ENCODE measurements at places on chromosomes 2 and 18.
A peak's percentile ranks its signal among the peaks of the same experiment; 100 is the strongest.

DNA sequence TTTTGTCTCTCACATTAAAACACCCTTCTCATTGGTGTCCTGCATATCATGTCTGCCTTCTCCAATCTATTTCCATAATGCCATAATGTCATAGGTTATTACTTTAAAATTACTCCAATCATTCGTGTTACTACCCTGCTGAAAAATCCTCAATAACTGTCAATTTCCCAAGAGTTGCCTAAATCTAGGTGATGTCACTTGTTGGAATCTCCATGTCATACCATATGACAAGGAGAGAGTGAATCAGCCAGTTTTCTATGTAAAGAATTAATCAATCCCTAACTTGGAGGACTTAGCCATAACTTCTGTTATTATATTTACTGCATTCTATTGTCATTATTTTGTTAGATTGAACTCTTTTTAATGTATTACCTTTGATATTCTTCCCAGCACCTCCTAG lies 62.5 kb downstream of the PHLPP1 start:
- no peak for DNase-seq

- DNase-seq = no peak
Observed at GRCh38 chr2:168062054-168062453, 185.3 kb downstream of the STK39 start.

- no peak for DNase-seq
Observed at GRCh38 chr2:219384083-219384713, 3.5 kb downstream of the DNPEP start.

DNA sequence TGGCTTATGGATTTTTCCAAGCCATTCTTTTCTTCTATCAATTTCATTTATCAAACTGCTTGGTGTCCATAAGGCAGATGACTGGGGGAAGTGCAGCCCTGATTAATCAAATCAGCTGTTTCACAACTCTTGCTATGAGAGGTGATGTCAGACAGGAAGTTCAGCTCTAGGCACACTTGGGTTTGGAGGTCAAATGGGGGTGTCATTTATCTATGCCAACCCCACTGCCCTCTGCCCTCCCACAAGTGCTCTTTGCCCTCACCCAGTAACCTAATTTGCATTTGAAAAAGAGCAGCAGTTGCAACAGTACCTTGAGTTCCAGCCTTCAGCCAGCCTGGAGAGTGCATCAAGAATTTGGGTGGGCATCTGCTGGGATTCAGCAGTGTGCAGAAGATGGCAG lies 431.3 kb upstream of the SPRED2 start:
- DNase-seq = no peak

- no peak for DNase-seq
Observed at GRCh38 chr2:78535395-78535794, 490.1 kb upstream of the REG3G start.

DNA sequence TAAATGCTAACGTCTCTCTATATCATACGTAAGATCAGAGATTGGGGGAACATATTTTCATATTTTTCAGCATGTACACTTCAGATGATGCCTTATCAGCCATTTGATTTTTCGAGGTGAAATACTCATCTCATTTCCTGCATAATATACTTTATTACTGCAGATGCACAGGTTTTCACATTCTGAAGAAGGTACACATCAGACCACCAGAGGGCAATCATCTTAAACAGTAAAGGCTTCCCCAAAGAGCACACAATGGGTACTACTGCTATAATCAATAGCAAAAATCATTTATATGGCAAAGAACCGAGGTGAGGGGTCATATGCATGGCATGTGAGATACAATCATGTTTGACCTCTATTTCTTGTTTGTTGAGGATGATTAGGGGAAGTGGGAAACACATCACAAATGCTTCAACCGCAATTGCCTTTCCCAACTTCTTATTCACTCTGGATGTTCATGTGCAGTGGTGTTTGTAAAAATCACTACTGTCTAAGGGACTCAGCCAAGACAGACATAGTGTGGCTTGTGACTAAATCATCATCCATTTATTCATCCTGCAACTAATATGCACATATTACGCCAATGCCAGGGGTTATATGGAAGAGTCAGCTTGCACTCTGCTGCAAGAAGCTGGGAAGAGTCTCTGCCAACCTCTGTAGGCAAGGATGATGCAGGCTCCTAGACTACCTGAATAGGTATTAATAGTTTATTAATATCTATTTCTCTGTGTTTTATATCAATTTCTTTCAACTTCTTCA lies 118.7 kb downstream of the EPB41L3 start:
- DNase-seq = no peak

DNA sequence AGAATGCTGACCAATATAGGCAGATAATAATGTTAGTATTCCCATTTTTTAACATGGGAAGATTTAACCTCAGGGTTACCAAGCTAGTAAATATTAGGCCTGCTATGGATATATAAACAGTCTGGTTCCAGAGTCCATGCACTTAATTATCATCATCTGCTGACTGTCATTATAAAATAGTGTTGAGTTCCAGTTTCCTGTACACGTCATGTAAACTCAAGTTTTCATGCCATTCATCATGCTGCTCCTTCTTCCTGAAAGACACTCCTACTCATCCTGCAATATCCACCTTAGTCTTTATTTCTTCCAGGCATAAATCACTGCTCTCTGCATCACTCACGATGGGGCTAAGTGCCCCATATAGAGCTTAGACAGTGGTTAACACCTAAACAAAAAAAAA lies 420.8 kb upstream of the SPHKAP start:
- DNase-seq = no peak

DNA sequence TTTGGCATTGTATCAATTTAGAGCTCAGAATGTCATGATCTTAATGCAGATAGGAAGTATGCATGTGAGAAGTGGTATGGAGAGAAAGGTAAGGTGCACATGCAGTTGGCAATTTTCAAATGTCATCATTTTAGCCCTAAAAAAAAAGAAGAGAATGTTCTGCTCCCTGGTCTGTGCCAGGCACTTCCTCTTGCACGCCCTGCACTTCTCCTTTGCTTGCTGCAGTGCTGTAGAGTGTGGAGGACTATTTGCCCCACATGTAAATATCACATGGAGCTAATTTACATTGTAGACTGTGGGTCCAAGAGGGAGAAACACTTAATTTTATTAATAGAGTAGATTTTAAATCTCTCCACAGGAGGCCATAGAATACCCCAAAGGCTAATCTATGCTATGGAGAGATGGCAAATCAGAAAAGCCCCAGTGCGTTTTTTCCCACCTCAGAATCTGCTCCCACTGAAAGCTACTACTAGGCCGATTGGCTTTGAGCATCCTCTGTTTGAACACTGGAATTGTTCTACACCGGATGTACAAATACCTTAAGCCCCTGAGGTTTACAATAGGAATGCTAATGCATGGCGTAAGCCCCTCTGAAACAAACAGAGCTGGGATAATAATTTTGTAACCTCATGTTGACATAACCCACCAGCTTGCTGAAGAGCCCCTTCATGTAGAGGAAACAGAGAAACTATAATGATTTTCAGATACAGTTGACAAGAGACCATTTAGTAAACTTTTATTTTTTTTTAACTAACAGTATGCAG lies 137.2 kb upstream of the KLHL14 start:
- DNase-seq = no peak

GRCh38 chr2:217955881-217956493 lies 46.8 kb downstream of the TNS1 start:
- DNase-seq = no peak

DNA sequence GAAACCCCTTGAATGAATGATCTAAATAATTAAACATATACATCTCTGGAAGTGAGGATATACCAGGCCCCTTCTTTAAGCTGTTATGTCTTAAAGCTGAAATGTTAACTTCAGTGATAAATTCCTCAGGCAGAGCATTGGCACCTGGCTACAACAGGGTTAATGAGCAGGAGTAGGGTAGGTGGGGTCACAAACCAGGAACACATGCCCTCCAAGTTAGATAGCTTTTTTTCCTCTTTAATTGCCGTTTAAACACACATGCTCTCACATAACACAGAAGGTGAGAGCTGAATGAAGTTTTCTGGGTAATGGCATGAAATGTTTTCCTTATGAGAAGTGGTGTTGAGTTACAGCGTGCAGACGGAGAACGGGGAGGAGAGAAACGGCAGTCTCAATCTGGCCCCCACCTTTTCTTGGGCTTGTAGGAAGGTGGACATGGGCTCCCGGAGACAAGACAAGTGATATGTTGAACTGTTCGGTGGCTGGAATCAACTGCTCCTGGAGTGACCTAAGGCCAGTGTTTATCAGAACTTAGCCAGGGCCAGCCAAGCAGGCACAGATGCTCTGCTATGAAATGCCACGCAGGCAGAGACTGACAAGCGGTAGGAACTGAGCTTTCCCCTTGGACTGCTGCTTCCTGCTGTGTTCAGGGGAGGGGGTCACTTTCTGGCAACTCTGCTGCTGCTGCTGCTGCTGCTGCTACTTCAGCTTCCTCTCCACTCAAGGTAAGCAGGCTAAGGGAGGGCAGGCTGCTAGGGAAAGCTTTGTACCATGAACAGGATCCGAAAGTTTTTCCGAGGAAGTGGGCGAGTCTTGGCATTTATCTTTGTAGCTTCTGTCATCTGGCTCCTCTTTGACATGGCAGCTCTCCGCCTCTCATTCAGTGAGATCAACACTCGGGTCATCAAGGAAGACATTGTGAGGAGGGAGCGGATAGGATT lies at the start of gene GALNT5:
Gene GALNT5, plus strand, starts transcription at position 394 of the 941 bp plus-strand sequence. Its CDS starts 378 bp downstream, at position 772.
- no peak for DNase-seq

DNA sequence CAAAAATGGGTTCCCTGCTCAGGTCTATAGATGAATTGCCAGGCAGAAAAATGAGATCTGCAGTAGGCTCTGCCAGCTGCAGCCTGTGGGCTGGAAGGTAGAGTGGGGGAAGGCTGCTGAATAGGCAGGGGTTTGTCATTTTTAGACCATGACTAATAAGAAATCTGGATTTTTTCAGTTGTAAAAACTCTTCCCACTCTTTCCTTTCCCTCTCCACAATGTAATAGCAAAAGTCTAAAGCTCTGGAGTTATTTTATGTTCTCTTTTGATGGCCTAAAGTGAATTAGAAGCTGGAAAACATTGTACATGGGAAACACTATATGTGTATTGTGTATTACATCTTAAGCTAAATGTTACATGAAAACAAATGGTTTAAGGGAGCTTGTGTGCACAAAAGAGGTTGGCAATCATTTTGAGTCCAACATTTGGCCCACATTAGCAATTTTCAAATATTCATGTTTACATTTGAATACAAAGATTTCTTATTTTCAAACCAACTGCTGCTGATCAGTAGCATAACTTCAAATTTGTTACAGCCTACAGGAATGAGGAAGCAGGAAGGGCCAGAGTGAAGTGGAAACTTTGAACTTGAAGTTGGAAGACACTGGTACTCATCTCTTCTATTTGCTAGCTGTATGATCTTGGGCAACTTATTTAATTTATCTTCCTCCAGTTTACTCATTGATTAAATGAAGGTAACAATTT lies 407.1 kb downstream of the SLC4A3 start:
- no peak for DNase-seq

- no peak for DNase-seq
Observed at GRCh38 chr2:152600697-152601096, 116.6 kb downstream of the PRPF40A start.

GRCh38 chr2:134774786-134775641 lies 56.2 kb upstream of the TMEM163 start:
- no peak for DNase-seq

GRCh38 chr18:66638856-66639629 lies 35.2 kb upstream of the CDH19 start:
- DNase-seq = no peak

DNA sequence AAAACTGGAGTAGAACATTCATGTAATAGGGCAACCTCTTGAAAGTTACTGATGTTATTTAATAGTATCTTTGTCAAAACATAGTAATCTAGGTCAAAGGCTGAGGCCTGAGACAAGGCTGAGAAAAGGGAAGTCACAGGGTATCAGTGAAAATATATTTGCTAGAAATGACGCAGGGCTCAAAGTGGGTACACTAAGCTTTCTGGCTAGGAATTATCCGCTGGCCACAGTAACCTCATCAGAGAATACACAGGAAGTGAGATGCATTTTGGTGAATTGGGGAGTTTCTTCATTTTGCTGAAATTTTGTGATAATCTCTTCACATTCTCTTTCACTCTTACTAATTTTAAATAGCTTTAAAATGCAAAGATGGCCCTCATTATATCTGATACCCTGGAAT lies 206.8 kb downstream of the OTX1 start:
- no peak for DNase-seq

- no peak for DNase-seq
Observed at GRCh38 chr18:58429442-58429841, 199.4 kb downstream of the ALPK2 start.

DNA sequence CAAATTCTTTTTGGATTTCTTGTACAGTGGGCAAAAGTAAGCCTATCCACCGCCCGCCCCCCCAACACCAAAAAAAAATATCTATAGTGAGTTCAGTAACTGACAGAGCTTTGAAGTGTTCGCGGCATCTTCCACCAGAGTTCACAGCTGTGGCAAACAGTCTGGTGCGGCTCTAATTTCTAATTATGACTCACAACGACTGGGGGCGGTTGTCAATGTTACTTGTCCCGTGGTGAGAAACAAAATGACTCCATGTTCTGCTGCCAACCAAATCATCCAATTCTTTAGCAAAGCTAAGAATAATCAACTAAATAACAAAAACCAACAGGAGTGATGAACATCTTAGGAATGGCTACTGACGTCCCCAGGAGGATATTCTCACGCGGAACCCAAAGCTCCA lies 392.5 kb upstream of the SALL3 start:
- no peak for DNase-seq

GRCh38 chr18:50194631-50195532 lies at the start of gene MYO5B:
Gene MYO5B, minus strand, starts transcription at chr18:50195147. Its CDS starts 354 bp downstream, at chr18:50194793.
- DNase-seq = peak; percentile 40

DNA sequence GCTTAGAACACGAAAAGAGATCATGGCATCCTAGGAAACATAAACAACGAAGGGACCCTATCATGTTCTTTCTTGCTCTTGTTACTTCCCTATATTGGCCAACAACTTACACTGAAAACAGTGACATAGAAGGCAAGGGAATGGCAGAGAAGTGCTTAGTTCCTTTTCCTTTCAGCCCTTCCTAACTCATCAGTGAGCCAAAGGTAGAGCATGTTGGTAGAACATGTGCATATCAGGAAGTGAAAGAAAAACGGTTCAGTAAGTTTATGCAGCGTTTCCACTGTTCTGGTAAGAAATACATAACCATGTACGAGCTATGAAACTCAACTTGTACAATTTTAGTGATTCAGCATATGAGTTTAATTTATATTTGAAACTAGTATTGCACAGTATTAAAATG lies 21.7 kb downstream of the AKAIN1 start:
- DNase-seq = no peak

- DNase-seq = no peak
Observed at GRCh38 chr2:5183031-5183430, 509.2 kb upstream of the SOX11 start.

DNA sequence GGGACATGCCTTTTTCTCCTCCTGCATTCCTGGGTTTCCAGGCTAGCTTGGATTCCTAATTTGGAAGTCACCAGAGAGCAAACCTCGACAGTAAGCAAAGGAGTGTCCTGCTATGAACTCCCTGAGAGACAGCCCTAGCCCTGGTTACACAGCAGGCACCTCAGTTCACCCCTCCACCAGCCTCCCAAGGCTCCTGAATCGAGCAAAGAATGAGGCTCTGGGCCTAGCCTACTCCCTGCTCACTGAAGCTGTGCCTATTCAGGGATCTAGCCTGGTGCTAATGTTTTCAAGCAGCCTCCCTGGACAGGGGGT lies 66.7 kb upstream of the RMDN2 start:
- DNase-seq = no peak

GRCh38 chr2:229096409-229097066 lies 174.5 kb downstream of the PID1 start:
- DNase-seq = no peak

- no peak for DNase-seq
Observed at GRCh38 chr2:71607151-71607889, 154.0 kb downstream of the DYSF start.

GRCh38 chr18:63161761-63162195 lies 157.8 kb downstream of the BCL2 start:
- DNase-seq = peak; percentile 78

Data from stimulated activated CD4-positive, alpha-beta T cell treated with anti-CD3 and anti-CD28 coated beads, Interleukin-12 subunit alpha, Interleukin-12 subunit beta, amount 100 ng/mL, for 48 hours (primary cell).